BE2C (cell line): ENCODE measurements at places on chromosomes 13 and 19.

DNA sequence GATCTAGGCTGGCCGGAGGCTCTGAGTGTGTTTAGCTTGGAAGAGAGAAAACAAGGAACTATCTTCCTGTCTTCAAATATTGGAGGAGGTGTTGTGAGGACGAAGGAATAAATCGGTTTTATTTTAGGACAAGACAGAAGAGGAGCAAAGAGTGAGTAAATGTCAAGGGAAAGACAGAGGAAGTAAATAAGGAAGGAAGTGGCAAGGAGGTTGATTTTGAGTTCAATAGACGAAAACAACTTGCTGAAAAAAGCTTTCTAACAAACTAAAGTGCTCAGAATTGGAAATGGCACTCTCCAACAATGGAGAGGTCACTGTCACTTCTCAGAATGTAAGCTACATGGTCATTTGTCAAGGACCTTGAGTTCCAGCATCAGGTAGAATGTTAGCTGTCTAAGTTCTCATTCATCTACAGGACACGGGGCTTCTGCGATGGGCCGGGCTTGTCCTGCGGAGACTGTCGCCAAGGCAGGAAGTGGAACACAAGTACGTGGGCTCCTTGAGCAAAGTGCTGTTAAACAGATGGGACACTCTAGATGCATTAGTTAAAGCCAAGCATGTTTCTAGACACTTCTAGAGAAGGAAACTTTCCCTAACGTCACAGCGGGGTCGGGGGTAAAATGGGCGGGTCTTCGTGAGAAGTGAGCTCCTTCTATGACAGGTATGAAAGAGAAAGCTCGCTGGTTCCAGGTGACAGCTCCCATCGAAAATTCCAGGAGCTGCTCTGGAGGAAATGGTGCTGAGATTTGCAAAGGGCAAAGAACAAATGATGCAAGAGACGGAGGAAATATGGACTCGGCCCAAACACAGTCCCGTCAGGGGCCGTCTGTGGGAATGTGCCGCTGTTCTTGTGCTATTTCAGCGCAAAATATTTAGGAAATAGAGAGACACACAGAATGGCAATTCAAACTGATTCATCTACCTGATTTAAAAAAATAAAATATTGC lies 103.9 kb upstream of the UBL3 start:
- no peak for DNase-seq

DNA sequence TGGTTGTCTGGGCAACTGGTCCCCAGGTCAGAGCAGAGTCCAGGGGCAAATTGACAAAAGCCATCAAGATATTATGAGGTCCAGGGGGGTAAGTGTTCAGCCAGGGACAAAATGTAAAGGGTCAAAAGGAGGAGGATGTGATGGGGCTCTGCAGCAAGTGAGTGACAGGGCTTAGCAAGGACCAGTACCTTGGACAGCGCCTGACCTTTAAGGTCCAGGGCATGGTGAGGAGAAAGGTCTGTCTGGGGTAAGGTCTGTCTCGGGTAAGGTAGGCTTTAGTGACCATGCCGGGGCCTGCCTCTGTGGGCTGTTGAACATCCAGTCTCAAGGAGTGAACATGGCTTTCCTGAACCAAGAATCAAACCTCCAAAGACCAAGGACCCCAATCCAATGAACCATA lies 6.3 kb upstream of the ZNF358 start:
- DNase-seq: no peak

- no peak for DNase-seq
These were observed 100.7 kb downstream of the MBNL2 start for GRCh38 chr13:97322740-97323342.

DNA sequence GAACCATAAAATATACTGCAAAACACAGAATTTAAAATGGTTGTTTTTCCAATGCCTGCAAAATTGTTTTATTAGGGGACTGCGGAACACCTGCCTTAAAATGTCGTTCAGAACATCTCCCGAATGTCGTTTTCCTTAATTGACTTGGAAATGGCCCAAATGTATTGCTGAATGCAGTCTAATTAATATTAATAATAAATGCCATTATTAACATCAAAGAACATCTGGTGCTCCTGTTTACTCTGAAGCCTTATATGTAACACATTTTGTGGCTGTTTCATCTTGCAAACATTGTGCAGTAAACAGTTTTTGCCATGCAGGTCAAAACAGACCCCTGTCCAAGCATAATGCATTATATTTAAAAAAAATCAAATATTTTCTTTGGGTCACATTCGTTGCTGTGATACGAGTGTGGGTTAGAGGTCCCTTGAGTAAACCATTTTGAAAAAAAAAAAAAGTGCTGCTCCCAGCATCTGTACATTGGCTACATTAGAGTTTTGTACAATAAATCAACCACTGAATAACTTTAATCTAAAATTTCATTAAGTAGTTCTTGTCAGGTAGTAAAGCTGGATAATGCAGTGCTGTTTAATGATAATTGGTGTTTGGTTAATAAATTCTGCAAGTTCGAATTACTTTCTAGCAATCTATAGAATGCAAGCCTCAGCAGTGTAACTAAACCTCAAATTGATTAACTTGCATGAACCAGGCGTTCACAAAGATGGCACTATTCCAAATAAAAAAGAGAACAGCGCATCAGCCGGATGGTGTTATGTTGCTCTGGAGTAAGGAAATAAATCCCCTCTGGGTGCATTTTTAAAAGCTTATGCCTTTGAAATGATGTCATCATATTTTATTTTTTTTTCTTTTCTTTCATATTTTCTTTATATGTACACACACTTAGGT lies 140.2 kb downstream of the ZNF536 start:
- peak; percentile 29 for DNase-seq

DNA sequence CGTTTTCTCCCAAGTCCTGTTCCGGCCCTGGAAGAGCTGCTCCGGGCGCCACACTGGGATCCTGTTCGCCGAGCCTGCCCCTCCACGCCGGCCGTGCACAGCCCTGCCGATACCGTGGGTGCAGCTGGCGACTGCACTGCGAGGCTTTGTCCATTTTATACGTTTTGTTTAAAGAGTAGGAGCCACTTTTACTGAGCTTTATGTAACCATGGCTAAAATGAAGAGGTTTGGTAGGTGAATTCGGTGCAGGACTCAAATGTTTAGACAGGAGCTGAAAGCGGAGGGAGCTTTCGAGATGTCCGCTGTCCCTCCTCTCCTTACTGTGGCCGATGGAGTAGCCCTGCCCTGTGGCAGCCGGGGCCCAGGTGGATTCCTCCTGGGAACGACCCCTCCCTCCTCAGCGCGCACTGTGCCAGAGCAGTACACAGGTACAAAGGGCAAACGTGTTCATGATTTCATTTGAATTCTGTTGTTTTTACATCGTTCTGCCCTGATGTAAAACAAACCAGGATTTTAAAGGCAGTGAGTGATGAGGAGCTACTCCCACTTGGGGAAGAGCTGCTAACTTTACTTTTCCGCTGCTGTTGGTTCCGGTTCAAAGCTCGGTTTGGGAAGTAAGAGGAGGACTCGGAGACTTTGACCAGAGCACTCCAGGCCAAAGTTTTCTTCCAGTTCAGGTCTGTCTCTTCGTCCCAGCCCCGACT lies 1.7 kb downstream of the COL4A2 start:
- DNase-seq: no peak

DNA sequence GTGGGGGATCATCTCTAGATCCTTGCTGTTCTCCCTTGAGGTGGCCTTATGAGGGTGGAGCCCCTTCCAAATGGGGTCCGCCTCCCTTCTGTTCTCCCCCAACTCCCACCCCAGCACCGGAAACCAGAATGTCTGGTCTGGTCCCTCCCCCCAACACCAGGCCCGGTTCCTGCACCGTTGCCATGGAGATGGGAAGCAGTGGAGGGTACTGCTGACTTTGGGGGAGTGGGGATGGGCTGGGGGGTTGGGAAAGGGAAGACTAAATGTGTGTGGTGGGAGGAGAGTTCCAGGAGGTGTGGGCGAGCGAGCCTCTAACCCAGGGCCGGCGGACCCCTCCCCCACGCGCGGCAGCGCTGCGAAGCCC lies 1.7 kb downstream of the SHANK1 start:
- DNase-seq: no peak

DNA sequence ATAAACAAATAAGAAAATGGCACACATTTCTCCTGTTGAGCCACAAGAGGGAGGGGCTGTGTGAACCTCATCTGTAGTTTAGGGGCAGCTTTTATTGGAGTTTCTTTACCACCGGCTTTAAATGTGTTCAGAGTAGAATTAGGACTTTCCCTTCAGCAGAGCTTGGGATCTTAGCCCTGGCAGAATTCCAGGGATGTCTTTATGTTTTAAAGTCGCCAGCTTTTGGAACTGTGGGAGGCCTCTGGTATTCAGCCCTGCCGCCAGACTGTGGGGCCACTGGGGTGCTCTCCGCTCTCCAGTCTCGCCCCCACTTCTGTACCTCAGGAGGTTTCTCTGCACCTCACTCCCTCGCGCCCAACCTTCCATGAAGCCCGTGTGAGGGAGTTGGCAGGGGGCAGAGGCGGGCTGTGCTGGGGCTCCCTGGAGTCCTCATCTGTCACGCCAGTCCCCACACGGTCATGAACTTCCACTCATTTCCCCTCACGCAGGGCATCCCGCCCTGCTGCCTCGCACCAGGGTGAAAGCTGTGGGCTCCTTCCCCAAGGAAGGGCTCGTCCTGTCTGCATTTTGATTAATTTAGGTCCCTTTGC lies 31.5 kb downstream of the CCDC8 start:
- no peak for DNase-seq

- DNase-seq: no peak
These were observed 86.4 kb downstream of the EFNB2 start for GRCh38 chr13:106449096-106449495.

GRCh38 chr19:17332677-17333581 lies 1.7 kb downstream of the ANO8 start:
- peak; percentile 98 for DNase-seq

- no peak for DNase-seq
These were observed 71.8 kb downstream of the TNFSF11 start for GRCh38 chr13:42645717-42646116.

GRCh38 chr19:15564534-15565168 lies 50.4 kb upstream of the CYP4F8 start:
- DNase-seq: no peak

DNA sequence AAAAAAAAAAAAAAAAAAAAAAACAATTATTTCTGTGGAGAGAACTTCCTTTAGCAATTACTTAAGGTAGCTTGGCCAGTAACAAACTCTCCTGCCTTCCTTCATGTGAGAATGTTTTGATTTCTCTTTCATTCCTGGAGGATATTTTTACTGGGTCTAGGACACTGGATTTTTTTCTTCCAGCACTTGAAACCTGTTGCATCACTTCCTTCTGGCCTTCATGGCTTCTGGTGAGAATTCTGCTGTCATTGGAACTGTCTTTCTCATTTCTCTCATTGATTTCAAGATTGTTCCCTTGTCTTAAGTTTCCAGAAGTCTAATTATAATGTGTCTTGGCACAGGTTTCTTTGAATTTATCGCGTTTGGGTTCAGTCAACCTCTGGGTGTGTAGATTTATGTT lies 19.3 kb upstream of the RAB20 start:
- DNase-seq: no peak
